ENCODE measurements at places on chromosomes 13 and 19.

DNA sequence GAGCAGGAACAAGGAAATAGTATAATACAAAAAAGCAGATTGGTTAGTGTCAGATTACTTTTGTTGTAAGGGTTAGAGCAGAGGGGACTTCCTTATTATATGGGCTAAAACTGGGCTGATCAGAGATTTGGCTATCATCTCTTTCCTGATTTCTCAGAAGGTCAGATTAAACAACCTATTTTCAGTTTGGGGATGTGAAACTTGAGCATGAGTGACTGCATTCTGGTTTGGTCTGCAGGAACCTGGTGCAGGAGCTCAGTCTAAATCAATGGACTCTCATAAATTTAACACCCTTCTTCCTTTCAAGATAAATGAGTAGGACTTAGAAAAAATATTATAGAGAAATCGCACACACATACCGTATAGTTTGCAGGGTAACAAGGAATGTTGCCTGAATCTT, 12.9 kb upstream of the RFXAP start:
- DNase-seq, result no peak

GRCh38 chr13:95251641-95252040, 49.6 kb downstream of the ABCC4 start:
- DNase-seq, result no peak

DNA sequence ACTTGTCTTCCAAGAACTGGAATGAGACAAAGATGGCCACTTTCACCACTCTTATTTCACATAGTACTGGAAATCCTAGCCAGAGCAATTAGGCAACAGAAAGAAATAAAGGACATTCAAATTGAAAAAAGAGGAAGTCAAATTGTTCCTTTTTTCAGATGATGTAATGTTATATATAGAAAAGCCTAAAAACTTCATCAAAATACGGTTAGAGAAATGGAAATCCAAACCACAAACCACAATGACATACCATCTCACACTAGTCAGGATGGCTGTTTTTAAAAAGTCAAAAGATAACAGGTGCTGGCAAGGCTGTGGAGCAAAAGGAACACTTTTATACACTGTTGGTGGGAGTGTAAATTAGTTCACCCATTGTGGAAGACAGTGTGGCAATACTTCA, 113.3 kb upstream of the SPRY2 start:
- DNase-seq, result peak; percentile 92

DNA sequence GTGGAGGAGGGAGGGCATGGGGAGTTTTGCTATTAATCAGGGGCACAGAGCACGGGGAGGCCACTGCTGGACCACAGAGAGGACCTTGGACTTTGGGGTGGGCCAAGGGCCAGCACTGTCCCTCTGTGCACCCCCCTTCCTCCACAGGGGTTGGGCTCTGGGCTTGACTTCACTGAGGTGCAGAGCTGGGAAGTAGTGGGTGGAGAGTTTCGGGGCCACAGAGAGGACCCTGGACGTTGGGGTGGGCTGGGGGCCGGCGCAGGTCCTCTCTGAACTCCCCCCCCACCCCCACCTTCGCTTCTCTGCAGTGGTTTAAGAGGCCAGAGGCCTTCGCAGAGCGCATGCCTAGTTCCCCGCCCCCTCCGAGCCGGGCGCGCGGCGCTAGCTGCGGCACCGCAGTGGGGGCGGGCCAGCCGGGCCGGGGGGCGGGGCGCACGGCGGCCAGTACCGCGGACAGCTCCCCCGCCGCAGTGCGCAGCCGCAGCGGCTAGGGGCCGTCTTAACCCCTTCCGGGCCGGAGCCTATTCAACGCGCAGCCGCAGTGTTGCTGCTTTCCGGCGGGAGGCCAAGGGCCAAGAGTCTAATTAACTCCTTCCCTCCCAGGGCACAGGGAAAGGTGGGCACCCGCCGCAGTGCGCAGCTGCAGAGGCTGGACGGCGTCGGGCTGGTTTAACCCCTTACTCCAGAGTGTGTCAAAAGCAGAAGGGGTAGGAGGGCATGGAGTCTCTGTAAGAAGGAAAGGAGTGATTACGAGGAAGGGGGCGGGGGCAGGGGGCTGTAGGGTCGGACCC, 3.7 kb downstream of the KCNC3 start:
- DNase-seq, result peak; percentile 78

GRCh38 chr19:42442833-42443232, at the start of gene CXCL17:
TSS of gene CXCL17 (minus strand) at chr19:42442946. CDS start at chr19:42442832, 114 bp downstream.
- DNase-seq, result no peak

GRCh38 chr19:13078897-13079541, 23.6 kb downstream of the LYL1 start:
- no peak for DNase-seq

DNA sequence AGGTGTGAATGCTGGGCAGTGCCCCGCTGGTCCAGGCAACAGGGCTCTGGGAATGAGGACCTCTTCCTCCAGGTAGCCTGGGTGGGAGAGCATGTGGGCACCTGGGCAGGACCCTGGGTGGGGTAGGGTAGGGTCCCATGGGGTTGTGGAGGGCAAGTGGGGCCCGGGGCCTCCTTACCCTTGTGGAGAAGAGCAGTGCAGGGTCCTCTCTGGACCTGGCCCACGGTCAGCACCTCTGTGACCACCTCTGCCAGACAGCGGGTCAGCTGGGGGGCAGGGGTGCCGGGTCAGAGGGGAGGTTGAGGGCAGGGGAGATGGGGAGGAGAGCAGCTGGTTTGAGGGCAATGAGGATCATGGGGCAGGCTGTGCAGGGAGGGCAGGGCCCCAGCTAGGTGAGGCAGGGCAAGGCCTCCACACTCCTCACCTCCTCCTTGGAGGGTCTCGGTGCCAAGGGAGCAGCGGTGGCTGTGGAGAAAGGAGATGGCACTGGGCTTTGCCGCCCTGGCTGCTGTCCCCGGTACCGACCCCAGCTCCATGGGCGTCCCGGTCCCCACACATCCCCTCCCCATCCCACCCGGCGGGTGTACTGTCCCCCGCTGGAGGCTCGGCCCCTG, 491 bp downstream of the CCER2 start:
- DNase-seq, result no peak

DNA sequence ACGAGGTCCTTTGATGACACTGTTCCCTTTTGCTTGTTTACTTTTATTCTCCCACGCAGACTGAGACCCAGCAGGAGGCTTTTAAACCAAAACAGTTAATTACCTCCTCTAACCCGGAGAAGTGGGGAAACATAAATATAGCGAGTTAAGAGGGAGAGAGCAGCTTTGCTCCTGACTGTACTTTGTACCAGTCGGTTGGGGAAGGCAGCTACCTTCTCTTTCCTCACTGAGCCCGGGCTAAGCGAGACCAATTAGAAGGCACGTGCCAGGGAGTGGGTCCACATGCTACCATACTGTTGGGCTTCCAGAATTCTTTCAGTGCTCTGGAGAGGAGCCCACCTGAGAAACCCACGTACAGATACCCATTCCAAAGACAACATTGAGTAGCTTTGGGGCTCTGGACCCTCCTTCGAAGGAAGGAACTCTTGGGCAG, 124.2 kb downstream of the ZIC5 start:
- no peak for DNase-seq

GRCh38 chr13:61891401-61891800, 475.8 kb upstream of the PCDH20 start:
- DNase-seq, result no peak

GRCh38 chr13:47121092-47121763, 224.4 kb upstream of the HTR2A start:
- DNase-seq, result peak; percentile 32

DNA sequence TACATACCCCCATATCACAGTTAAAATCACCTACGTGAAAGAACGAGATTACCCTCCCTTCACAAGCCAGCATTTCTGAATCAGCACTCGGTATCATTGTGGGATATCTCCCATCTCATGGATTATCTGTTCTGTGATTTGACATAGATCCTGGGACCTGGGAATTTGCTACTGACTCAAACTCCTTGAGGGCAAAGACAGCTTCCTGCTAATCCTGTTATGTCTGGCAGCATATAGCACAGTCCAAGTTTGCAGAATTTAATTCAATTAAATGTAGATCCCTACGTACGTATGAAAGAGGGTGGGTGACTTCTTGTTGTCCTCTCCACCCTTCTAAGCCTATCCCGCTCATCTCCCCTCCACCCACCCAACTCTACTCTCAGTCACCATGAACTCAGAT, 476.5 kb downstream of the KLF5 start:
- no peak for DNase-seq

DNA sequence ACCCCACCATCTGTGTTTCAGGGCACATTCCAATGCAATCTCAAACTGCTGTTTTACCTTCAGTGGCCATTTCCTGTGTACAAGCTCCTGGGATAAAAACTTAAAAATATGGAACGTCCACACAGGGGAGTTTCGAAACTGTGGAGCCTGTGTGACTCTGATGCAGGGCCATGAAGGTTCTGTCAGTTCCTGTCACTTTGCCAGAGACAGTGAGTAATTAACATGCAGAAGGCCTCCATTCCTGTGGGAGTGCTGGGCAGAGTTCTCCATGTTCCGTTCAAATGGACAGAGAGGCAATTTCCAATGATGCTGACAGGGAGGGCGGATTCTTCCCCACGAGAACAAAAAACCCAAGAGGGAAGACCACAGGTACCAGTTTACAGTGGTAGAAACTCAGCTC, 24.4 kb downstream of the WDR88 start:
- no peak for DNase-seq

- no peak for DNase-seq
Observed at GRCh38 chr13:112132142-112132541, 65.2 kb downstream of the SOX1 start.

GRCh38 chr13:103351035-103351828, 285.0 kb upstream of the SLC10A2 start:
- no peak for DNase-seq

GRCh38 chr13:71339005-71339404, 528.0 kb downstream of the DACH1 start:
- DNase-seq, result no peak

DNA sequence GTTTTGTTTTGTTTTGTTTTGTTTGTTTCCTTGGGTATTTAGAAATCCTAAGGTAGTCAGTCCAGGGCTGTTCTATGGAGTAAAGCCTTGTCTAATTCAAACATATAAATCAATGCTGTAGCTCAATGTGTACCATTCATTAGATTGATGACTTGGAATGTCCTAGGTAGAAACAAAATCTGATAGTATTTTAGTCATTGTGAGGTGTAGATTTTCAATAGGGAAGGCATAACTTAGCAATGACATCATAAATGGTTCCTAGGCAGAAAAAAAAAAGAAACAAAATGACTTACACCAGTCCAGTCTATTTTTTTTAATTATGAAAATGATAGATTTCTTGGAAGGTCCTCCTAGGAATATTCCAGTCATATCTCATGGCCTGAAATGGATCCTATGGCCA, 189.9 kb downstream of the SPRY2 start:
- DNase-seq, result no peak

DNA sequence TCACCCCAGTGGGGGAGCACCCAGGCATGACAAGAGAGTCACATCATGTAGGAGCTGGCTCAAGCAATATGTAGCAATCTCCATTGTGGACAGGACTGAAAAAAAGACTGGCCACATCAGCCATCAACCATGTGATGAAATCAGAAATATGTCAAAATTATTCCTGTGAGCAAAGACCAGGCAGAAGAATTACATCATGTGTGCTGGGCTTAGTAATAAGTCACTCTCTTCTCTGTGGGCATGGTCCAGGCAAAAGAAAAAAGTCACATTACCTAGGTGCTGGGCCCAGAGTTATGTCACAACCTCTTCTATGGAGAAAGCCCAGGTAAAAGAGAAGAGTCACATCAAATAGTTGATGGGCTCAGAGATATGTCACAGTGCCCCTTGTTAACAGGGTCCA, 28.3 kb upstream of the ZNF729 start:
- no peak for DNase-seq

GRCh38 chr13:29799041-29799440, 51.4 kb downstream of the UBL3 start:
- DNase-seq, result no peak

DNA sequence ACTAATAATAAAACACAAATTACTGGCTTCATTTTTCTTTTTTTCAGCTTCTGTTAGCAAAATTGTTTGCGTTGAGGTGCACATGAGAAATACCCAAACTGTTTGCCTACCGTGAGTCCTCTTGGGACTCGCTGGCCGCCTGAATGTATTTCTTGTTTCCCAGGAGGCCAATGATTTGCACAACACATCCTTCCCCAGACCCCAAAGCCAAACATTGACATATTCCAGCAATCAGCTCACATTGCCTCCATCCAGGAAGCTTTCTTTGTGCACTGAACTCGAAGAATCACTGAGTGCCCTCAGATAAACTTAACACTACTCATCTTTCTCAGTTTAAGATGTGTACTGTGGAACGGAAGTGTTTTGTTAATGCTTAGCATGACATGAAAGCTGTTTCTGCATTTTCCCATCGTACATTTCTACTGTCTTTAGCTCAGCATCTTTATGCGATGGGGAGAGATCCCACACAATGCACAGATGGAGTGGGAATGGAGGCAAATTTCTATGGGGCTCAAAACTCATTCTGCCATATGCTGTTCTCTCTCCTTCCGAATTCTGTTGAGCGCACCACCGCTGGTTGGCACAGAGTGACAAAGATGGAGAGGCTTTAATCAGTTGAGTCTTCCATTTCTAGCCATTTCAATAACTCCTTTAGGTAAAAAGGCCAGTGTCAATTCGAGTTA, 399.5 kb downstream of the RFC3 start:
- no peak for DNase-seq

DNA sequence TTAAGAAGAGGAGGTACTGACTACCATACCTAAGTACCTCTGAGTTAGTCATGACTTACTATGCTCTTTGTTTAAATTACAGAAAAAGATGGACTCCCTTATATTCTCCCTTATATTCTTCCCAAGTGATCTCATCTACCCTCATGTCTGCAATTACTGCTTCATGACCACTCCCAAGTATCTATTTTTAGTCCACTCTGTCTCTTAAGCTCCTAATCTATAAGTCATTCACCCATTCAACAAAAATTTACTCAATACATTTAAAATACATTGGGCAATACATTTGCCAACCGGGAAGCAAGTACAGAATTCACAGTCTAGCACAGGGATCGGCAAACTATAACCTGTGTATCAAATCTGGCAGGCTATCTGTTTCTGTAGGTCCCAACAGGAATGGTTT, 42.6 kb downstream of the KPNA3 start:
- DNase-seq, result no peak

GRCh38 chr19:35011737-35012682, 11.9 kb downstream of the GRAMD1A start:
- DNase-seq, result no peak

DNA sequence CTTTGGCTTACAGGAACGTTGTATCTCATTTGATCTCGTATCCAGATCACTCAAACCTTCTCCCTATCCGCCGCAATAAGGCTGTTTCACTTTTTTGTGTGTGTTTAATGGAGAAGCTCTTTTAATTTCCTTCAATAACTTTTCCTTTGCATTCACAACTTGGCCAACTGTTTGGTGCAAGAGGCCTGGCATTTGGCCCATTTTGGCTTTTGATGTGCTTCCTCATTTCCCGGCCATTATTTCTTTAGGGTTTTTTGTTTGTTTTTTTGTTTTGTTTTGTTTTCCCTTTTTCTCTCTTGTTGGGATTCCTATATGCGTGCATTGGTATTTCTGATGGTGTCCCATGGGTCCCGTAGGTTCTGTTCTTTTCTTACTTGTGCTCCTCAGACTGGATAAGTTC, 6.1 kb upstream of the UPF3A start:
- DNase-seq, result no peak

- DNase-seq, result no peak
Observed at GRCh38 chr13:55516610-55517009, 1624.1 kb upstream of the PRR20A start.

Measured in Jurkat, Clone E6-1 (cell line).